Common myeloid progenitor, CD34-positive (primary cell): ENCODE measurements at places on chromosomes 4 and X.
A peak's percentile ranks its signal among the peaks of the same experiment; 100 is the strongest.

DNA sequence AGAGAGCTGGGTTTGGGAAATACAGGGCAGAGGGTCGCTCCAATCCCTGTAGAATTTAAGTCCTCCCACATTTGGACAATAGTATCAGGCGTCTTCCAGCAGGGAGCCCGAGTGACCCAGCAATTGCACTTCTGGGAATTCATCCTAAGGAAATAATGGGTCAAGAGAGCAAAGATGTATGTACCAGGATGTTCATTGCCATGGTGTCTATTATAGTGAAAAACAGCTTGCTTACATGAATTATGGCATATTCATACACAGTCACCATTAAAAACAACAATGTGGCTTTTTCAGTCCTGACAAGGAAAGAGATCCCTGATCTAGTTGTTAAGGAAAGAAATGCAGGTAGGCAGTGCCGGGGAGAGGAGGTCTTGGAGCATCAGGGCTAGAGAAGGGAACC, 167.7 kb downstream of the PJA1 start:
- no peak for DNase-seq

DNA sequence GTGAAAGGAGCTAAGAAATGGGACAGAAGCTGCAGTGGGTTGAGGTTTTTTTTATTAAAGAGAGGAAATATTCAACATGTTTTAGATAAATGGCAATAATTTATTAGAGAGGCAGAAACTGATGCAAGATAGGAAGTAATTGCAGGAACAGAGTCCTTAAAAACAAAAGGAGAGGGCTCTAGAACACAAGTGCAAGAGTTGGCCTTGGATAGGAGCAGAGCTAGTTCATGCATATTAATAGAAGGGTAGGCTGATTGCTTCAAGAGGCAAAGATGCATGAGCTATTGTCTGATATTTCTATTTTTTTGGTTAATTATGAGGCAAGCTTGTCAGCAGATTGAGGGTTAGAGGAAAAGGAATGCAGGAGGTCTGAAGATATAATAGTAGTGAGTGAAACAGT, 91.0 kb upstream of the GPRIN3 start:
- no peak for DNase-seq

DNA sequence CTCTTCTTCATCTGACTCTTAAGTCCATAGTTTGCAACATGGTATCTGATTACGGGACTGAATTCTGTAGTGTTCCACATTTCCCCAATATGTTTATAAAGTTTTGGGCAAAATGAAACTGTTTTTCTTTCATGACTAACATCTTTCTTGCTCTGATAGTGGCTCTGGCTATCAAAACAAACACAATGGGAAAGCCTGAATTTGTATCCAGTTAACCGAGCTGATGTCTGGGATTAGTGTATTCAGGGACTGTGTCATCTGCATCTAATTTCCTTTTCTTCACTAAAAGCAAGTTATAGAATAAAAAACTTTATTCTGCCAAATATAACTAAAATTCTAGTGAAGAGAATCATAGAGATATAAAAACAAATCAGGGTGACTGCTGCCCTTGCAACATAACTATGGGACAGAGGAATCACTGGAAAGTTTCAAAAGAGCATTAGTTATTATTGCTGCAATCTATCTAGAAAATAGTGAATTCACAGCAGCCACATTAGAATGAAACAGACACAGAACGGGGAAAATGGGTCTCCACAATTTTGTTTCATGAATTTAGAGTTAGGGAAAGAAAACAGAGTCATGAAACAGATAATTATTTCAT, 61.3 kb downstream of the ANTXR2 start:
- no peak for DNase-seq

DNA sequence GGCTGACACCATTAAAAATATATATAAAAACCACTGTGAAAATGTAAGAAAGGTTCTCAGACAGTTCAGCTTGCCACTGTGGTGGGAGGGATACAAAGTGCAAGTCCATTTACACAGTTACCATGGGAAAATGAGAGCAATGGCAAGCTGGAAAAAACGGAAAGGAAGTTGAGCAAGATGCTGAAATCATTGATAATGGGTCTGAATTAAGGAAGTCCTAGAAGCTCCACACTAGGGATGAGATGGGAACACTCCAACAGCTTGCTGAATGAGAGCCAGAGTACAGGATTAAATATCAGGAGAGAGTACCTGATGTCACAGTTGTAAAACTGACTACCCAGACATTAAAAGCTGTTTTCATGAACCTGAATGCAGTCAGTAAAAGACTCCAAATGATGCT, 218.6 kb downstream of the PRDM5 start:
- no peak for DNase-seq

- DNase-seq, result peak; percentile 71
These were observed 2143.2 kb upstream of the TENM3 start for GRCh38 chr4:180099957-180100356.

DNA sequence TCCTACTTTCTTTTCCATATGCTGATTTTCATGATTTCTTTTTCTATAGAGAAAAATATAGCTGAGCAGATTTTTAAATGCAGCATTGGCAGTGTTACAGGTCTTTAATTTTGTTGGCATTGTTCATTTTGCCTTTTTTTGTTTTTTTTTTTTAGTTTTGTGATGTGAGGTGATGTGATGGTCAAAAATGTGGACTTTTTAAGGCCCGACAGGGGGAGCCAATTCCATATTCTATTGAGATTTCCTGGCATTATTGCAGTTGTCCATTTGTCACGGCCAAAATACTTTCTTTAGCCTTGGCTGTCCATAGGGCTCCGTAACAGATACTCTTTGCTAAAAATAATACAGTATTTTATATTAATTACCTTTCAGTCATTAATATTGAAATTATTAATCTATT, 47.8 kb downstream of the SLIT2 start:
- DNase-seq, result no peak

DNA sequence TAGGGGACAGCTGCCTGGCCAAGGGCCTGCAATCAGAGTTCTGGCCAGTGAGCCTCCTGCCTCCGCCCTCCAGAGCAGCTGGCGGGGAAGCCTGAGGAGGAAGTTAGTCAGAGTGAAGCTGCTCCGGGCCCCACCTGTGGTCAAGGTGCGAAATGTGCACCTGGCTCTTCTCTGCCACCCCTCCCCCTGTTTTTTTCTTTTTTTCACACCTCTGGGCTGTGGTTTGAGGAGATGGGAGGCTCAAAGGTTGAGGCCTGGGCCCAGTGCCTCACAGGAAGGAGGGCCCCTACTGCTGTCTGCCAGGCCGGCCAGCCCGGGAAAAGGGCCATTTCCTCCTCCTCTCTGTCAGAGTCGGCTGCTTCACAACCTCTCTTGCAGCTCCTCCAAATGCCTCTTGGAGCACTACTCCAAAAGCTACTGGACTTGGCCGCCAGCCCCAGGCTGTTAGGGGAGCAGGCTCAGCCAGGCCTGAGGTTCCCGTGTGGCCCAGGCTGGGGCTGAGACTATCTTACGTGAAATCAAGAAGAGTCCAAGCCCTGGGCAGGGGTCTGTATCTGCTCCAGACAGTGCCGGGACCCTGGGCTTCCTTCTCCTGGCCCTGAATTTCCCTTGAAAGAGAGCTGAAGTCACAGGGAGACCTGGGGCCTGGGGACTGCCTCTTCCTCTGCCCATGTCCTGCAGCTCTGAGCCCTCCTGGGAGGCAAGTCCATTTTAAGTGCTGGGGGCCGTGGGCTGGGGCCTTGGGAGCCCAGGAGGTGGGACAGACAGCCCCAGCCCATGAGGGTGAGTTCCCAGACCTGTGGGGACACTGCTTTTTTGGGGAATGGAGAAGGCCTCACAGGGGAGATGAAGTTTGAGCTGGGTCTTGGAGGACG, 4.5 kb upstream of the CXCR3 start:
- peak; percentile 34 for DNase-seq

GRCh38 chrX:136827026-136827425, 46.3 kb upstream of the ARHGEF6 start:
- no peak for DNase-seq
